Suppressor macrophage (primary cell): ENCODE measurements at places on chromosomes 12 and 14.

GRCh38 chr12:6181583-6182278 is 18.5 kb upstream of the CD9 start:
- no peak for DNase-seq

GRCh38 chr14:88044444-88044758 is 39.5 kb downstream of the GPR65 start:
- no peak for DNase-seq

DNA sequence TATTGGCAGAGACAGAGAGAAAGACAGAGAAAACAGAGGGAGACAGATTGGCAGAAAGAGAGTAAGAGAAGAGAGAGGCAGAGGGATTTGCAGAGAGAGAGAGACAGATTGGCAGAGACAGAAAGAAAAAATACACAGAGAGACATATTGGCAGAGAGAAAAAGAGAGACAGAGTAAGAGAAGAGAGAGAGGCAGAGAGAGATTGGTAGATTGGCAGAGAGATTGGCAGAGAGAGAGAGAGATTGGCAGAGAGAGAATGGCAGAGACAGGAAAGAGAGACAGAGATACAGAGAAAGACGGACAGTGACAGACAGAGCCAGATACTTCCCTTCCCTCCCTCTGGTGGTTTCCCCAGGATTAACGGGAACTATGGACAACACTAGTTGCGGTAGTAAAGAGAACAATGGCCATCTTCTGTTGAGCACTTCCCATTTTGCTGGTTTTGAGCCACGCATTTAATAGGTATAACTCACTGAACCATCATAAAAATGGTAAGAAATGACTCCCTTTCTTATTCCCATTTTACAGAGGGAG is 2.6 kb upstream of the NOS1 start:
- DNase-seq, result peak; percentile 31

DNA sequence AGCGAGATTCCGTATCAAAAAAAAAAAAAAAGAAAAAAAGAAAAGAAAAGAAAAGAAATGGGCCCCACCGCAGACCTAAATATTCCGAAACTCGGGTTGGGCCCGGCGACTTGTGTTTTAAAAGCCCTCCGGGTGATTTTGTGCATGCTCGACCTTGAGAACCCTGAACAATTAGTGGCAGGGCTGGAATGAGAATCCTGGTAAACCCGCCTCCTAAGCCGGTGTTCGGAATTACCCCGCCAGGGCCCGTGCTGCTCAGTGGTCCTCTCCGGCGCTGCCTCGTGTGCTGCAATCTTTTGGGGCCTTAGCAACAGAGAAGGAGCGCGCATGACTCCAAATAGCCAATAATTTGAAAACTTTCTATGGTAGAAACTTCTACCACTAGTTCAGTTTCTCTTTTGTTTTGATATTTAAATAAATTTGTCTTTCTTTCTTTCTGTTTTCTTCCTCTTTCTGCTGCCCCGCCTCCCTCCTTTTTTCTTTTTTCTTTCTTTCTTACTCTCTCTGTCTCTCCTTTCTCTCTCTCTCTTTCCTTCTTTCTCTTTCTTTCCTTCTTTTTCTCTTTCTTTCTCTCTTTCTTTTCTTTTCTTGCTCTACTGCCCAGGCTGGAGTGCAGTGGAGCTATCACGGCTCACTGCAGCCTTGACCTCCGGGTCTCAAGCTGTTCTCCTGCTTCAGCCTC is 1.5 kb upstream of the GALNT6 start:
- DNase-seq, result peak; percentile 77

DNA sequence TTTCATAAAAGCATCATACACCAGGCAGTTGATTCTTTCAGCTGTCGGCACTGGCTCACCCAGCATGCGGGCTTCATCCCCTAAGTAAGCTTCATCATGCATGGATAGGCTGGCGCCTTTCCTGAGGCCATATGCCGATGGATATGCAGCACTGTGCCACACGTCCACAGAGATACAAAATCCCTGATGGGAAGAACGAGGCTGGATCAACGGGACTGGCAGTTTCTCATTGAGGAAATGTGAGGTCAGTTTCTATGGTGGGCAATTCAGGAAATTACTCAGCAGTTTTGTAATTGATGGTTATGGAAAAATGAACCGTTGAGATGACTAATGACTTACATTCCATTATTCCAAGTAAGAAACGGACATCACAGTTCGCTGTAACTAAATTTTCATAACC is 453.8 kb downstream of the TMEM121 start:
- no peak for DNase-seq

DNA sequence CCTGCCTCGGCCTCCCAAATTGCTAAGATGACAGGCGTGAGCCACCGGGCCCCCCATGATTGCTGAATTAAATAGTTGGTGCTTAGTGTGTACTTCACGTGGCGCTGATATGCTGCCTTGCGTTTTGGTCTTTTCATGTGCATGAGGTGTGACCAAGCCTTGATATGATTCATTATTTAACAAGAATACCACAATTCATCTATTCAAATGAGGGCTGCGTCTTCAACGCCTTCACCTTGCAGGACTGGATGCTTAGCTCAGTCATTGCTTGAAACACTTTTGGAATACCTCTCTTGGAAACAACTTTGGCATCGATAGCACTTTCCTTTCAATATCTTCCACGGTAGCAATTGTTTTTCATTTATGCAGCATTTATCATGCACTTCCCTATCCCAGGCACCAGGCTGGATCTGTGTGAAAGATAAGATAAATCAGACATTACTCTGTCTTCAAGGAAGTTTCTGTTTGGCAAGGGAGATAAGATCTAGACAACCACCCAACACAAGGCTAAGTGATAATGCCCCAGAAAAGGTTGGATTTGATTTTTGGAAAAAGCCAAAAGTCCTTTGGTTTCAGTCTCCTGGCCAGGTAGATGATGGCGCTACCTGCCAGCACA is 1.3 kb upstream of the TEAD4 start:
- no peak for DNase-seq

GRCh38 chr14:69674546-69675244 is 63.3 kb downstream of the SUSD6 start:
- DNase-seq, result no peak

DNA sequence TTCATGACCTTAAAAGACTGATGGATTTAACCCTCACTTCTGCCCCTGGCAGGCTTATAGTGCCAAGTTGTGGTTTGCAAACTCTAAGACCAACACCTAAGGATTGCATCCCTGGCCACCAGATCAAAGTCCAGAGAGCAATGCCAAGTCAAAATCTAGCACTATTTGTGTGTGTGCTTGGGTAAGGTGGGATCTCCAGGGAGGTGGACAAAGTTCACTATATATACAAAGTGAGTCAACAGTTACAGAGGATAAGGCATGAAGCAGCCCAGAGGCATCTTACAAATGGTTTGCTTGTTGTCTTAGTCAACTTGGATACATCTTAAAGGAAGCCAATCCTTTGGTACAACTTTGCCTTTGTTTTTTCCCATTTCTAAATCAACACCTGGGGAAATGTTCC is 137.3 kb downstream of the MSRB3 start:
- no peak for DNase-seq

DNA sequence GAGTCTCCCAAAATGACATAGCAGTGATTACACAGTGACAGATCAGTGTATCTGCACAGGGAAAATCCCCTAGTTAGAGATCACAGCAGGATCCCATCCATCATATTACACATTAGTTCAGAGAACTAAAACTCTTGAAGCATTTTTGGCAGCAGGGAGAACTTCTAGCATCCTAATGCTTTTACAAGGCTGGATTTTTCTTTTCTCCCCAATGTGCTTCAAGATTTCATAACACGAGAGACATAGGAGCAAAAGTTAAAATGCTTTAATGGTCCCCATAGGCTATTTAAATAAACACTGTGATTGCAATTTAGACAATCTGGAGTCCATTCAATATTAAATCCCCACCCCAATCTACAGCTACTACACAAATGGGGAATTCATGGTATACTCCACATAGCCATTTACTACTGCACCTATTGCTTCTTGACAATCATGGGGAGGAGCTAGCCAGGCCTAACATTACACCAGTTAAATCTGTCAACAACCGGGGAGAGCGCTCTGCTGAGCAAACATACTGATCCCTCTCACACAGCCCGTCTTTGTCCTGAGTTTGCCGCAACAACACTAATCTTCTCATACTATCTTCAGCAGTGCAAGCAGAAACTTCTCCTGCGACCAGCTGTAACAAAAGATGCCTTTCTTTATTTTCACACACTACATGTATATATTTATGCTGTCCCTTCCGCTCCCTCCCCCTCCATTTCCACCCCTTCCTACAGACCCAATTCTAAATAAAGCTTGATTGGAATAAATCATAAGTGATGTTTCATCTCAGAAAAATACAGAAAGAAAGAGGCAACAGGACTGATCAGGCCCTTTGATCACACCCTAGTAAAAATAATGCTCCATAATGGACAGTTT is 120.3 kb upstream of the SOX5 start:
- DNase-seq, result no peak
